ENCODE measurements at places on chromosomes 7 and 10. TPM values are rescaled to one million over a fixed set of nuclear protein-coding genes. Genes with fewer than 3 reads are reported as not detected.

- no peak for DNase-seq
These were observed 558.2 kb upstream of the PFKP start for GRCh38 chr10:2509081-2509531.

DNA sequence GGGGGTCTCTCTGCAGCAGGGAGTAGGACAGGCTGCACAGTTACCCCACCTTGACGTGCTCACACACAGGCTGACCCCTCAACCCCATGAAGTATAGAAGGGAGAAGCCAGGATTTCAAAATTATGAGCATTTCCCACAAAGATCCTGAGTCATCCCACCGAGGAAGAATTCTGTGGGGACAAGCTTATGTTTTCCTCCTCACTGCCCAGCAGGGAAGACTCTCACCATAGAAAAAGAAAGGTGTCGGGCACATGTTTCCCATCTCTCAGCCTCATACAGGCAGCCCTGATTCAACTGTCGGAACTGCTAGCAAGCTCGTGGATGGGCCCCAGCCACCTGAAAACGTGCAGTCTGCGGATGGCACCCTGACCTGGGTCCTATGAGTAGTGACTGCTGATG, 499.7 kb upstream of the MKI67 start:
- no peak for DNase-seq

- no peak for DNase-seq
These were observed 86.6 kb downstream of the CALN1 start for GRCh38 chr7:72325561-72325960.

- no peak for DNase-seq
These were observed 96.8 kb downstream of the TMEM26 start for GRCh38 chr10:61356354-61356753.

- DNase-seq, result peak; percentile 81
These were observed 6.1 kb downstream of the NPY start for GRCh38 chr7:24290004-24290641.

DNA sequence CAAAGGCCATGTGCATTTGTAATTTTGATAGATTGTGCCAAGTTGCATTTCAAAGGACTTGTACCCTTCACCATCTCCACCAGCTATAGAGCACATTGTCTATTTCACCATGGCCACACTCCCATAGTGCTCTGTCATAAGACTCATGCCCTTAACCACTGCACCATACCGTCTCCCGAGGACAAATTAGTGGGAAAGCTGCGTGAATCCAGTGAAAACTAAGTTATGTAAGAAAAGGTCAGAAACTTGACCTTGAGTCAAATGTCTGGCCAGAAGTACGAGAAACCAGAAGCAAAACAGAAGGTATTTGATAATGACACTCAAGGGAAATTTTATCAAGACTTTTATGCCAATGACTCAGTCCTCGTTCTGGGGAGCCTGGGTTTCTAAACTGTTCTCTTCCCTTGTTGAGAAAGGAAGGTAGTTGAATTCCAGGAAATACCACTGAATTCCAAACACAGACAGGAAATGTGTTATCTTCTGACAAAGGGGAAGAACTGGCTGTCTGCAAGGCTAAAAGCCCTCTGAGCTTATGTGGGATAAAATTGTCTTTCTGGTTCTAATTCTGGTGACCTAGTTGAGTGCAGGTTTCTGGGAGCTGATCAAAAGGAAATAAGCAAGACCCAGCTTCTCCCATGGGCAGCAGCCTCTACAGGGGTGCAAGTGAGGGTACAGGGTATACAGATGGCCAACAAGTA, 49.7 kb downstream of the CDK1 start:
- DNase-seq, result no peak

FAM24A gene
- total RNA-seq, result not detected

DNA sequence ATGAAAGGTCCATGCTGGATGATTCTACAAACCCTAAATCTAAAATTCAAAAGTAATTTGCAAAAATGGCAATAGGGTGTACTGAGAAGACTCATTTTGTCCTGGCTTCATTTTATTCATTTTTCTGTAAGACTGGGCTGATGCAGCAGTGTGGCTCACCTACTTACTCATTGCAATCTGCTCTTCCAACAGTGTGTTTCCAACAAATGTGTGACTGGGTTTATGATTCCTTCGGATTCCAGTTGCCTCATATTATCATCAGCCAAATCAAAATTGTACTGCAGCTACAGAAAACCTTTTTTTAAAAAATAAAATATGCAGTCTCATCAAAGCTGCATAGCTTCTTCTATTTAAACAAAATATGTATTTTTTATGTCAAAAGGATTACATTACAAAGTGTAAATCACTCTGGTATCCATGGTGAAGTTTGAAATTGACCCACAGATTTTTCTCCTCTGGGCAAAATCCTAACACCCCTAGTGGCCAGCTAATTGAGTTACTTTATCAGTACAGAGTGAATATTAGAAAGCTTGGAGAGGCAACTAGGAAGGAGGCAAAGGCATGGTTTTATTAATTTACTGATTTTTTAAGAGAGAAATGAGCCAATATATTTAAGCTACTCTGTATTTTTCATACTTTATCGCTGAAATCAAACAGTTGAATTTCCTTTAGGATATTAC, 390.3 kb downstream of the MAGI2 start:
- no peak for DNase-seq

Data from endodermal cell (in vitro differentiated cells).